Activated CD4-positive, alpha-beta T cell treated with anti-CD3 and anti-CD28 coated beads, Interleukin-2, amount 50 U/mL, for 48 hours (primary cell): ENCODE measurements at places on chromosomes 3 and 15.

DNA sequence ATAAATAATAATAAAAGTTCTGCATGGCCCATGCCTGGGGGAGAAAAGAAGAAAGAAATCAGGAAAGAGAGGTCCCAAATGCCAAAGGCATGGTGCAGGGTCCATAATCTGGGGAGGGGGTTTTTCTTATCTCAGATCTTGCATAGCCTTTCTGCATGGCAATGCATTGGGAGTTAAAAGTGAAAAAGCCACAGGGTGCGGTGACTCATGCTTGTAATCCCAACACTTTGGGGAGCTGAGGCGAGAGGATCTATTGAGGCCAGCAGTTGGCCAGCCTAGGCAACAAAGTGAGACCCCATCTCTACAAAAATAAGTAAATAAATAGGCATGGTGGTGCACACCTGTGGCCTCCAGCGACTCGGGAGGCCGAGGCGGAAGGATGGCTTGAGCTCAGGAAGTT is 76.8 kb upstream of the GATA2 start:
- DNase-seq = no peak

- peak; percentile 70 for DNase-seq
Observed at GRCh38 chr3:129650256-129650872, 43.9 kb upstream of the PLXND1 start.

- no peak for DNase-seq
Observed at GRCh38 chr15:95141486-95141885, 910.1 kb downstream of the MCTP2 start.

DNA sequence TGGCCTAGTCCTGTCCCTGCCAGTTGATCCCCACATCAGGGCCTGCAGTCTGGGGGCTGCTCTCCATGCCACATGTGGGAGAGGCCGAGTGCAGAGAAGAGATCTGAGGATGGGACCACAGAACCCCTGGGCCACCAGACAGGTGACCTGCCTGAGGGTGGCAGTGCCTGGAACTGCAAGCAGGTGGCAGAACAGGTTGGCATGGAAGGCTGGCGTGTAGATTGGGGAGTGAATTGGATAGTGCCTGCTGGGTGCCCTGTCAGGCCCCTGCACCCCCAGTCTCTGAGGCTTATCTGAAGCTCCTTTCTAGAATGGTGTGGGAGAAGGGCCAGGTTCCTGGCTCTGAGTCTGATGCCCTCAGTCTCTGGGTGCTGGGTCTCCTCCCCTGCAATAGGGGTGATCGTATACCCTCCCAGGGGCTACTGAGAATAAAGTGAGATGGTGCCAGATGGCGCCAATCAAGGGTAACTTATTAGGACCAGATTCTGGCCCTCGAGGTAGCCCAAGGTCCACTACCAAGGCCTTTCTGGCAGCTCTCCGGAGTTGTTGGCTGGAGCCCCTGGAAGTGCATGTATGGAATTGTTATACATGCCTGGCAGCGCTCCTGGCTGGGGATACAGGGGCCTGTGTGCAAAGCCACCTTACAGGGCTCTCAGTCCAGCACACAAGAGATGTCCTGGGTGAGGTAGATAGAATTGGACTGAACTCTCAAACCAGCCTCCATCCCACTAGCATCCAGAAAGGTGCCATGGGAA is 15.7 kb downstream of the C3orf18 start:
- no peak for DNase-seq

- no peak for DNase-seq
Observed at GRCh38 chr3:168996622-168997021, 666.9 kb downstream of the MECOM start.

GRCh38 chr15:101373577-101373976 is 78.5 kb upstream of the SNRPA1 start:
- DNase-seq = no peak

GRCh38 chr3:25458420-25458814 is 30.4 kb downstream of the RARB start:
- DNase-seq = no peak

- DNase-seq = no peak
Observed at GRCh38 chr3:73493543-73494308, 131.0 kb downstream of the PDZRN3 start.

GRCh38 chr3:128054367-128054766 is 2.1 kb downstream of the SEC61A1 start:
- DNase-seq = no peak

- no peak for DNase-seq
Observed at GRCh38 chr3:54719914-54720313, 207.9 kb downstream of the LRTM1 start.

DNA sequence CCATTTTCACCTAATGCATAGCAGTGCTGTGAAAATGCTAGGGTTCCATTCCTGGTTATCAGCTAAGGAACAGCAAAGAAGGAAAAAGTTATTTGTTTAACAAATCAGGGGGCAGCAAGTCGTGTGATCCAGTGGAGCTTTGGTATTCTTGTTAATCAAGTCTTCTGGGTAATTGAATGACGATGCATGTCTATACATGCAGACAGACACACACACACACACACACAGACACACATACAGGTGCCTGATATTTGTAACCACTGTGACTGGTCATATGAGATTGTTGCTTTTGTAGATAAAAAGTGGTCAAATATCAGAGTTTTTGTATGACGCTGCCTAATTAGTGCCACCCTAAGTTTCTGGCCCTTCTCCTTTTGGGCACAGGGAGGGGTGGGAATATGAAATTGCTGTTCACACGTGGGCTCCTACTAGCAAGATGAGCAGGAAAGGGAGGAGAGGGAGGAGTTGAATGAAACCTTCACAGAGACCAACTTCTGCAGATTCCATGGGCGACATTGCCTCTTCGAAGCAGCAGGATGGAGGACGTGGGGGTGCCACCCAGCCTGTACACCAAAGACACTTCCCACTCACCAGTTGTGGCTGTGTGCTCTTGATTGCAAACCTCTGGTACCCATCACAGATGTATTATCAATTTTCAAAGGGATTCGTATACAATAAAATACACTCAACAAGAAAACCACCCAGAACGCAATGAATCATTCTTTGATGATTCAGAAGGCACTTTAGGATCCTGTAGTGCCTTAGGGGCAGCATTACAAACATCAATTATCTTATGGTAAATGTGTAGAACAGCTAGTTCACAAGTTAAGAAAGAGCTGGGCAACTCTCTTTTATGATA is 281.9 kb upstream of the ICE2 start:
- DNase-seq = peak; percentile 34

GRCh38 chr15:70856884-70857561 is 3.1 kb upstream of the LARP6 start:
- no peak for DNase-seq

DNA sequence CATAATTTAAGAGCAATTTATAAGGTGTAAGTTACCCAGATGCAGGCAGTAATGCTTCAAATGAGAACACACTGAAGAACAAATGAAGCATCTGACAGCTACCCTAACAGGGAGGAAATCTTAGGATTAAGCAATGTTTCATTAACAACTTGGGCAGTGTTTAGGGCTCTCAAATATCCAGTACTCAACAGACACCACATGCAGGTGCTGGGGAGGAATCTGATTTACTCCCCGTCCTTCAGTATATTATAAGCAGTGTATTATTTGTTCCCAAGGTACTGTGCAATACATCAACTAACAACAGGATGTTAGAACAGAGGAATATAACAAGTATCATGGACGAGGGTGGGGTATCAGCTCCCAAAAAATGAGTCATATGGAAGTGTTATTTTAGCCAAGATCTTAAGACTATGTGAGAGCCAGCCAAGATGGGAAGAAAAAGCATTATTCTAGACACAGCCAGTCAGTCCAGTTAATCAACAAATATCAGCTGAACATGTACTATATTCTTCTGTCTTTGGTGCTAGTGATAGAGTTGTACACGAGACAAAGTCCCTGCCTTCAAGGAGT is 20.4 kb downstream of the BTBD1 start:
- no peak for DNase-seq

DNA sequence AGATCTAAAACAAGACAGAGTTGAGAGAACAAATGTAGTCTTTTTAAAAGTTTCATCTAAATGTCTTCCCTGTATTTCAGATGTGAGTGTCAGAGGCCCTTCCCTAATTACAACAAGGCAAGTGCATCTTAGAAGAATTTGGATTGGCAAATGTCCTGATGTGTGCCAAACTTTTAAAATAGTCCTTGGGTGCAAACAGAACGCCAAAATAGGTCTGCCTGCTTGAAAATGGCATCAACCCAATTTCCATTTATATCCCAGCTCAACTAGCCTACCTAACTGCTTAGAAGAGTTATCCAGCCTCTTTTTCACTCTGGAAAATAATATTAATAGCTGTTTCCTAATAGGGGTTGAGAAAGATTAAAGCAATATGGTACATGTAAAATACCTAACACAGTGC is 311.8 kb upstream of the ARRDC4 start:
- DNase-seq = no peak

GRCh38 chr3:101945980-101946379 is 96.7 kb downstream of the NFKBIZ start:
- DNase-seq = no peak

DNA sequence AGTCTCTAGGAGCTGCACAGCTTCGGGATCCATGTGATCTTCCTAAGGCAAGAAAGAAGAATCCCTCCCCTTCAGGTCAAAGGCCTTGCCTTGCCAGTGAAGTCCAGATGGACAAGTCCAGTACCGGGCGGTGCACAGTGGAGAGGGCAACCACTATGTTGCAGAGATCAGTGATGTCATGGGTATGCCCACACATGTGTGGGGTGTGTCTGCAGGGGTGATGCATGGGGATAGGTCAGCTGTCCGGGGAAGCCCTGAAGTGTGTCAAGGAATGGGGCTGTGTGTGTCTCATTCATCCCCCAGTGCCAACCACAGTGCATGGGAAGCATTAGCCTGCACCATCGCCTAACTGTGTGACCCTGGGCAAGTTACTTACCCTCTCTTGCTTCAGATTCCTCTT is 66.5 kb downstream of the TLE3 start:
- DNase-seq = no peak

DNA sequence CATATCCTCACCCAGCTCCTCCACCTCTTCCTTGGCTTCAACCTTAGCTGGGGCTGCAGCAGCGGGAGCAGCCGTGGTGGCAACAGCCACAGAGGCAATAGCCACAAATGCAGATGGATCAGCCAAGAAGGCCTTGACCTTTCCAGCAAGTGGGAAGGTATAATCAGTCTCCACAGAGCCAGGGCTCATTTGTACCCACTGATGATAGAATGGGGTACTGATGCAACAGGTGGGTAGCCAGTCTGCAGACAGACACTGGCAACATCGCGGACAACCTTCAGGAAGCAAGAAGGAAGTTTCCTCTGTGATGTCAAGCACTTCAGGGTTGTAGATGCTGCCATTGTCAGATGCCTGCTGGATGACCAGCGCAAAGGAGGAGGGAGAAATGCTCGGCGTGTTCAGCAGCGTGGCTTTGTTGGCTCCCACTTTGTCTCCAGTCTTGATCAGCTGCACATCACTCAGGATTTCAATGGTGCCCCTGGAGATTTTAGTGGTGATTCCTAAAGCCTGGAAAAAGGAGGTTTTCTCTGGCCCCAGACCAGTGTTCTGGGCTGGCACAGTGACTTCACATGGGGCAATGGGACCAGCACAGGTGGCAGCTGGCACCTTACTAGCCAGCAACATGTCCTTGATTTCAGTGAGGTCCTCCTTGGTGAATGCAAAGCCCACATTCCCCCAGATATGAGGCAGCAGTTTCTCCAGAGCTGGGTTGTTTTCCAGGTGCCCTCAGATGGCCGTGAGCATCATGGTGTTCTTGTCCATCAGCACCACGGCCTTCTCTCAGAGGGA is 4.8 kb upstream of the PLCB2 start:
- DNase-seq = no peak

GRCh38 chr3:76372497-76372896 is 587.1 kb upstream of the ZNF717 start:
- no peak for DNase-seq

DNA sequence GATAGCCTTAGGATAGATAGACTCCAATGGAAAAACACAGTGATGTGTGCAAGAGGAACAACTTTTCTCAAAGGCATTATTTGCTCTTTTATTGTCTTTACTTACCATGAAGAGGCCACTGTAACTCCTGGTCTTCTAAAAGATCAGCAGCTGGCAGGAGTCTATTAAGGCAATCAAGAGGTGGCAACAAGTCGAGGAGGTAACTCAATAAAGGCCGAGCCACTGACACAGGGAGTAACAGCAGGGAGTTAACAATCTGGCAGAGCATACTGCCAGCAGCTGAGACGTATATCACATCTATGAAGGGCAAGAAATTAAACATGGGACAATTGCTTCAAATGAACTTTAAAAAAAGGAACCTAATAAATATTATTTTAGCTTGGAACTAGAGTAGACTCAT is 106.2 kb downstream of the HERC1 start:
- no peak for DNase-seq

DNA sequence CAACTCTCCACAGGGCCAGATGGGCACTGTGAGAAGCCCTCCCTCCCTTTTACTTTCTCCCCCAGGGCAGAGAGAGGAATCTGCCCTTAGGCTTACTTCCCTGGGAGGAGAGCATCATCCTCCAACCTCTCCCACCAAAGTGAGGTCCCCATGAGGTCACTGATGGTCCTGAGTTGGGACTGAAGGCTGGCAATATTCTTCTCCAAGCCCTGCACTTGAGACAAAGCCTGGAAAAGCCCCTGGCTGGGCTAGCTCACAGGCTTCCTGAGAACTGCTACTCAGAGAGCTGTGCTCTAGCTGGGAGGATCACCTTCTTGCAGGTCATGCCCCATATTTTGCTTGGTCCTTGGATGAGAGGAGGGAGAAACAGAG is 110.0 kb upstream of the MEF2A start:
- DNase-seq = no peak

DNA sequence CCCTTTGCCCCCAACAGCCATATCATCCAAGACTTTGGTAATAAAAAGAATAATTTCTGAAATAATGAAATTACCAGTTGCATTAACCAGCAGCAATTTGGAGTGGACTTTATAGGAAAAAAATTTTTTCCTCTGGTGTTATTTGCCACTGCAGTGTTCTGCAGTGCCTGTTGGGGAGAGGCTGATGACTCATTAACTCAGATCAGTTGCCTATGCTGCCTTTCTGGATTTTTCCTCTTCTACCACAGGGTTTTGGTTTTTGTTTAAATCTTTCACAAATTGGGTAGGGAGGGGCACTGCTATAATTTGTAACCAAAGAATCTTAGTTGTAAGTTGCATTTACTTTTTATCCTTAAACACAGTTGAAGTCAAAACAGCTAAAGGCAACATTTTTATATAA is 22.7 kb downstream of the ATP6V1A start:
- DNase-seq = no peak

DNA sequence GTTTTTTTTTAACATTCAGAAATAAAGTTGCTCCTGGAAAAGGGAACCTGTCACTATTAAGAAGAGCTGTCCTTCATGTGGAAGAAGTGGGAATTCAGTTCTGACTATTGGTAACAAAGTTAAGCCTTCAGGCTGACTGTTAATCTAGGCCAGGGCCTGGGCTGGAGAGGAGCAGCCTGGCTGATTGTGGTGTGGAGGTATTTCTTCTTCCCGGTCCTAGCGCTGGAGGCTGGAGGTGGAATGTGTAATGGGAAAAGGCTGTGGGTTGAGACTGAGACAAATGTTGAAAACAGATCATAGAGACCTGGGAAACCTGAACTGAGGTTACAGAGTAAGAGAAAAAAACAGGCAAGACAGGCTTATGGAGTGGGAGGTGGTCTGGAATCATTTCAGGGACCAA is 23.8 kb upstream of the SH3BP5 start:
- no peak for DNase-seq

- DNase-seq = no peak
Observed at GRCh38 chr3:173932624-173933023, 535.1 kb downstream of the NLGN1 start.

GRCh38 chr3:193132964-193133363 is 108.1 kb upstream of the PLAAT1 start:
- DNase-seq = no peak
